ENCODE measurements at places on chromosomes 4 and X. TPM values are rescaled to one million over a fixed set of nuclear protein-coding genes. Genes with fewer than 3 reads are reported as not detected.

Gene PDGFC
- total RNA-seq = 44.4 TPM

Gene NUDT10
- total RNA-seq = 10.0 TPM

Gene DMD
- 243 TPM for total RNA-seq

Gene MAGEA2
- total RNA-seq = not detected

Gene OTC
- total RNA-seq = 0.49 TPM

Gene L1CAM
- 20.5 TPM for total RNA-seq

Gene TKTL1
- not detected for total RNA-seq

Gene MSX1
- total RNA-seq = 1.9 TPM

Gene FDCSP
- total RNA-seq = not detected

Gene MSANTD1
- 1.2 TPM for total RNA-seq

DNA sequence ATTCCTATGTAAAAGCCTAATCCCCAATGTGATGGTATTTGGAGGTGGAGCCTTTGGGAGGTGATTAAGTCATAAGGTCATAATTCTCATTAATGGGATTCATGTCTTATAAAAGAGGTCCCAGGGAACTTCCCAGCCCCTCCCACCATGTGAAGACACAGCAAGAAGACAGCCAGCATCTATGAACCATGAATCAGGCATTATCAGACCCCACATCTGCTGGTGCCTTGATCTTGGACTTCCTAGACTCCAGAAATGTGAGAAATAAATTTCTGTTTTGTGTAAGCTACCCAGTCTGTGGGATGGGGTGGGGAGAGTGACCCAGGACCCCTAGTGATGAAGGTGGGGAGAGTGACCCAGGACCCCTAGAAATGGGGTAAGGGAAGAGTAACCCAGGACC is 6.1 kb upstream of the DAPP1 start:
- no peak overlapping the region for H3K27ac ChIP-seq
- H3K4me1 ChIP-seq = no peaks in the 10 kb centered on the region
- no peak overlapping the region for H3K4me3 ChIP-seq
- H3K27me3 ChIP-seq = no peaks in the 10 kb centered on the region
- DNase-seq = no peak
- no peaks in the 10 kb centered on the region for H3K36me3 ChIP-seq

GRCh38 chr4:147658501-147658900 is 25.5 kb downstream of the PRMT9 start:
- no peak overlapping the region for H3K4me3 ChIP-seq
- H3K27ac ChIP-seq = no peak overlapping the region
- no peaks in the 10 kb centered on the region for H3K4me1 ChIP-seq
- no peak for DNase-seq
- H3K27me3 ChIP-seq = no peaks in the 10 kb centered on the region

- no peaks in the 10 kb centered on the region for H3K4me1 ChIP-seq
- H3K36me3 ChIP-seq = no peaks in the 10 kb centered on the region
- DNase-seq = peak; percentile 54
- no peak overlapping the region for H3K4me3 ChIP-seq
- H3K27me3 ChIP-seq = no peaks in the 10 kb centered on the region
Measured at GRCh38 chr4:7828793-7829301, 110.8 kb downstream of the AFAP1 start.

DNA sequence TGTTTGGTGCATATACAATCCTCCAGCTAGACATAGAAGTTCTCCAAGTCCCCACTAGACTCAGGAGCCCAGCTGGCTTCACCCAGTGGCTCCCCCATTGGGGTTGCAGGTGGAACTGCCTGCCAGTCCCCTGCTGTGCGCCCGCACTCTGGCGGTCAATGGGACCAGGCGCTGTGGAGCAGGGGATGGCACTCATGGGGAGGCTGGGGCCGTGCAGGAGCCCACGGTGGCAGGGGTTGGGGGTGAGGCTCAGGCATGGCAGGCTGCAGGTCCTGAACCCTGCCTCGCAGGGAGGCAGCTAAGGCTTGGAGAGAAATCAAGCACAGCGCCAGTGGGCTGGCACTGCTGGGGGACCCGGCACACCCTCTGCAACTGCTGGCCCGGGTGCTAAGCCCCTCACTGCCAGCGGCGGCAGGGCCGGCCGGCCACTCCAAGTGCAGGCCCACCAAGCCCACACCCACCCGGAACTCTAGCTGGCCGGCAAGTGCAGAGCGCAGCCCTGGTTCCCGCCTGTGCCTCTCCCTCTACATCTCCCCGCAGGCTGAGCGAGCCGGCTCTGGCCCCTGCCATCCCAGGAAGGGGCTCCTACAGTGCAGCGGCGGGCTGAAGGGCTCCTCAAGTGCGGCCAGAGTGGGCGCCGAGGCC is 12.7 kb upstream of the TMPRSS11D start:
- no peak for DNase-seq
- no peak overlapping the region for H3K4me3 ChIP-seq
- H3K36me3 ChIP-seq = no peaks in the 10 kb centered on the region
- H3K4me1 ChIP-seq = no peaks in the 10 kb centered on the region
- no peaks in the 10 kb centered on the region for H3K27me3 ChIP-seq
- H3K27ac ChIP-seq = no peak overlapping the region

GRCh38 chr4:149056615-149057014 is 614.4 kb upstream of the NR3C2 start:
- H3K36me3 ChIP-seq = no peaks in the 10 kb centered on the region
- H3K4me1 ChIP-seq = peaks cover 4% of the 10 kb centered on the region
- no peak overlapping the region for H3K4me3 ChIP-seq

- no peak overlapping the region for H3K4me3 ChIP-seq
- no peaks in the 10 kb centered on the region for H3K4me1 ChIP-seq
- no peak for DNase-seq
- no peak overlapping the region for H3K27ac ChIP-seq
Measured at GRCh38 chr4:94372991-94373390, 30.4 kb upstream of the HPGDS start.

DNA sequence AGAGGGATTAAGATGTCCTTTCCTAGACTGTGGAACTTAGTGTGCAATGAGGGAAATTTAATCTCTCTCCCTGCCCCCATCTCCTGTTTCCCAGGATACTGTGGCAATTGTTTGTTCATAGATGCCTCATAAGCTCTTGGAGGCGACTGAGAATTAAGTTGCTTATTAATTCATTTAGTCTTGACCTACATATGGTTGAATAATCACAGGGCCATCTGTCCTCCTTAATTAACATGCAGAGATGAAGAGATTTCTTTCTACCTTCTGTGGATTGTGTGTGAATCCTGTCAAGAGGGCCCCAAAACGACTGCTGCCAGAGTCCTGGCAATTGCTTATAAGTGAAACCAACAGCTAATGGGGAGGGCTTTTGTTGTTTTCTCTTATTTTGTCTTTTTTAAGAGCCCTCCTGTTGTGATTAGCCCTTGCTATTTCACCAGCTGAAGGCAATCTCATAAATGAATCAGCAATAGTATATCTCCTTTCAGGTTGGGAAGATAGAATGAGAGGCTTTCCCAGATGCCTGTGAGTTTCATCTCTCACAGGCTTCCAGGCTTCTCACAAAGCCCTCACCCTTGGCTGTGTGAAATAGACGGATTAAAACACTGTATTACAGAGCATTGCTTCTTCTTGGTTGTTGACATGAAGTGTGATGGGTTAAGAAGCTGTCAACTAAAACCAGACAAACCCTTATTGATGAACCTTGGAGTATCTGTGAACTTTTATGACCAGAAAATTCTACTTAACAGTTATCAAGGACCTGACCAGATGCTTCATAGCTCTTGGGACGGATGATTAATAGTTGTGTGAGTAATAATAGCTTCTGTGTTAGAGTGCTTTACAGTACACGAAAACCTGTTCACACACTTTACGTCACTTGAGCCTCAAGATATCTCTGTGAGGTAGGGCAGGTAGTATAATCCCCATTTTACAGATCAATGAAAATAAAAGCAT is 58.5 kb downstream of the PGRMC2 start:
- DNase-seq = no peak
- H3K36me3 ChIP-seq = no peaks in the 10 kb centered on the region
- H3K27ac ChIP-seq = no peak overlapping the region
- H3K27me3 ChIP-seq = no peaks in the 10 kb centered on the region

DNA sequence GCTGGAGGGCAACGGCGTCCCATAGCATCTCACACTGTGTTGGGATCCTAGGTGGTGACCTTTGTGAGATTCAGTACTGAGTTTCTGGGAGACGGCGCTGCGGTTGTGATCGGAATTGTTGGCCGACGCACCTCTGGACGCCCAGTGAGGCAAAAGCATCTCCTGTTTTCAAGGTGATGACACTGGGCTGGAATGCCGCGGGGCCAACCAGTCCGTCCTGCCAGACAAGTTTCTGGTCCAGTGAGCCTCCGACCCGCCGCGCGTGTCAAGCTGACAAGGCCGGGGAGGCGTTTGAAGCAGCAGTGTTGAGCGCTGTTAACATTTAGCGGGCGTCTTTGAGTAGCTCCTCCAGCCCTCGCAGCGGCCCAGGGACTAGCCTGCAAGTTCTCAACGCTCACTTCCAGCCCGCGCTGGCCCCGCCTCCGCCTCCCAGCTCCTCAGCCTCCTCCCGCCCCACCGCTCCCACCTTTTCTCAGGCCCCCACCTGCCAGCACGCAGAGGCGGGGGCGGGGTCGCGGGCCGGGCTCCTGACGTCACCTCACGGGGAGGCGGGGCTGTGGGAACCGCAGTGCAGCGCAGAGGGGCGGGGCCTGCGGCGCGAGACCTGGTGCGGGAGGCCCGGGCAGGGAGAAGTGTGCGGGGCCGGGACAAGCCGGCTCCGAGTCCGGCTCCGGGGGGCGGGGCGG is 482 bp upstream of the CDS1 start:
- H3K36me3 ChIP-seq = no peaks in the 10 kb centered on the region
- peak; percentile 90 for DNase-seq
- H3K27me3 ChIP-seq = peaks cover 38% of the 10 kb centered on the region
- peak overlapping the region; percentile 53 for H3K27ac ChIP-seq
- H3K4me1 ChIP-seq = peaks cover 15% of the 10 kb centered on the region

DNA sequence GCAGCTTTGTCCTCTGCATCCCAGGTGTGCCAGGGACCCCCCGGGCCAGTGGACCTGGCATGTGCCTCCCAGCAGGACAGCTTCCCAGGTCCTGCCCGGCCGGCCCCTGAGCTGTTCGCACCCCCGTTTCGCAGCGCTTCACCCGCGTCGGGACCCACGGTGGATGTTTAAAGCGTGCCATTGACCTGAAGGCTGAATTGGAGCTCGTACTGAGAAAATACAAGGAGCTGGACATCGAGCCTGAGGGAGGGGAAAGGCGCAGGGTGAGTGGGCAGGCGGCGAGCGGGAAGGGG is 7.9 kb downstream of the UVSSA start:
- H3K36me3 ChIP-seq = no peaks in the 10 kb centered on the region
- H3K27me3 ChIP-seq = no peaks in the 10 kb centered on the region
- H3K27ac ChIP-seq = no peak overlapping the region
- H3K4me3 ChIP-seq = no peak overlapping the region
- peaks cover 6% of the 10 kb centered on the region for H3K4me1 ChIP-seq

DNA sequence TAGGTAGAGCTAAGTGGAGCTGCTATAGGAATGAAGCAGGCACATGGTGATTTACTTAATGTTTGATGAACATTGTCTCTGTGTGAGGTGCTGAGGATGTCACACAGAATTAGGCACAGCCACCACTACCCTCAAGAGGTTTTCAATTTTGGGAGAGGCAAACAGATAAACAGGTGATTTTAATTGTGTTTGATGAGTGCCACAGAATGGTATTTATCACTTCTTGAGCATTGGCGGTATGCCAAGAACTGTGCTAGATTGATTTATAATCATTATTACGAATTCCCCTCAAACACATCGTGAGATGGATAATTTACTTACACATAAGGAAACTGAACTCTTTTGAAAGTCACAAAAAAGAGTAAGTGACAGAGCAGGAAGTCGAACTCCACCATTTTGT is 74.8 kb downstream of the FREM3 start:
- H3K27me3 ChIP-seq = no peaks in the 10 kb centered on the region
- peaks cover 20% of the 10 kb centered on the region for H3K4me1 ChIP-seq

DNA sequence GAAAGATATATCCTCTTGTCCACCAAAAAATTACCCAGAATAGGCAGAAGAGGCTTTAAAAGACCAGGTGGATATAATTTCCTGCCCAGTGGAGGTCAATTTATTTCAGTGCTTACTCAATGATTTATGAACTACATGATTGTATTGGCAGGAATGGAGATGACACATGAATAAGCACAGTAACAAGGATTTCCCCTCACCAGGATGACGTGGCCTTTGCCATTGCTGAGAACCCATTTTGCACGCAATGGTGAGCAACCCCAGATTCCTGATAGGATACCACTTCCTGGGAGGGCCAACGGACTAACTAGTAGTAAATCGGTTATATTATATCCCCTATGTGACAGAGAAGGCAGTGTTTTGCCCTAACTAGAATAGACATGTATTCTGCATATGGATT is 11.6 kb upstream of the TTC29 start:
- no peak overlapping the region for H3K4me3 ChIP-seq
- DNase-seq = no peak
- no peaks in the 10 kb centered on the region for H3K36me3 ChIP-seq
- no peak overlapping the region for H3K27ac ChIP-seq
- H3K4me1 ChIP-seq = no peaks in the 10 kb centered on the region
- H3K27me3 ChIP-seq = no peaks in the 10 kb centered on the region

GRCh38 chr4:176627916-176628315 is 164.8 kb downstream of the VEGFC start:
- no peak for DNase-seq
- no peaks in the 10 kb centered on the region for H3K27me3 ChIP-seq
- H3K36me3 ChIP-seq = no peaks in the 10 kb centered on the region
- H3K4me1 ChIP-seq = no peaks in the 10 kb centered on the region

- H3K4me3 ChIP-seq = no peak overlapping the region
- H3K4me1 ChIP-seq = no peaks in the 10 kb centered on the region
- no peak overlapping the region for H3K27ac ChIP-seq
- no peaks in the 10 kb centered on the region for H3K36me3 ChIP-seq
Measured at GRCh38 chr4:165740911-165741310, 132.1 kb upstream of the TLL1 start.

DNA sequence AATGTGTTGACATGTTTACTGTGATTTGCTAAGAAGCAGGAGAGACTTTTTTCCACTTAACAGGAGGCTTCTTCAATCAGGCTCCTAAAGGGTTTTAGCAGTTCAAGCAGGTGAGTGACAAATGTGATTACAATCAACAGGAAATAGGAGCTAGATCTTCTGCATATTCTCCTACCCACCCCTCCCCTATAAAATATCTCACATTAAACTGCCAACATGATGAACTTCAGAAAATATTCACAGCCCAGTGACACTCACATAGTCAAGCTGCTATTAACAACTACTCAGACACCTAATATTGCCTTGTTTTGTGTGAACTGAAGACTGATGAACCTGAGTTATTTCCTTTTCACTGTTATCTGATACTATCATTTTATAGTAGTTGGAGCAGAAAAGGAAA is 55.9 kb upstream of the ANTXR2 start:
- H3K4me1 ChIP-seq = no peaks in the 10 kb centered on the region
- H3K27me3 ChIP-seq = no peaks in the 10 kb centered on the region
- no peak overlapping the region for H3K27ac ChIP-seq
- H3K4me3 ChIP-seq = no peak overlapping the region

DNA sequence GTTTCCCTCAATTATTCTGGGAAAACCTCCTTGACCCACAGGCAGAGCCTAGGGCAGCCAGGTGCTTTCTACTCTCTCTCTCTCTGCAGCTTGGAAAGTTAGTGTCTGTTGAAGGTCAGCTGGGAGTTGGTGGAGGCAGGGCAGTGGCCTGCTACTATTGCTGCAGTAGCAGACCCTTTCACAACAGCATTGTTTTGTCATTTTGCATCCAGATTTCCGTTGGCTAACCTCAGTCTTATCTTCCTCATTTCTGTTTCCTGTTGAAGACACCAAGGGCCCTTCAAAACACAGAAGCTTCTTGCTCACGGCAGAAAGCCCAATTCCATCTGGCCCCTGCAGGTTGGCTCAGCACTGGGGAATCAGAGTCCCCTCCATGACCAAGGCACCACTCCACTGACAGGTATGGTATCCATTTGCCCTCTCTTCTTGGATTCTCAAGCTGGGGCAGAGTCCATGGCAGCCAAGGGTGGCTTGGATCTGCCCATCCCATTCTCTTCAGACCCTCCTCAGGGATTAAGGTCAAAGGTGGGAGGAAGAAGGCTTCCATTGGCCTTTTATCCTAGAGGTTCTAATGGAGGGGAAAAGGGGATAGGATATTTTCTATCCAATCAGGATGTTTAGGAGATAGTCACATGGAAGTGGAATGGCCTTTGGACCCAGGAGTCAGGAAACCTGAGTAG is 24.6 kb downstream of the VSIG4 start:
- peak overlapping the region; percentile 24 for H3K4me3 ChIP-seq
- H3K36me3 ChIP-seq = no peaks in the 10 kb centered on the region
